Fibroblast of skin of scalp (primary cell): ENCODE measurements at places on chromosomes 3 and 15.

GRCh38 chr3:63918321-63918720, 6.1 kb upstream of the SCAANT1 start:
- peak; percentile 46 for DNase-seq

GRCh38 chr3:152330559-152330958, 61.8 kb downstream of the MBNL1 start:
- DNase-seq = no peak

DNA sequence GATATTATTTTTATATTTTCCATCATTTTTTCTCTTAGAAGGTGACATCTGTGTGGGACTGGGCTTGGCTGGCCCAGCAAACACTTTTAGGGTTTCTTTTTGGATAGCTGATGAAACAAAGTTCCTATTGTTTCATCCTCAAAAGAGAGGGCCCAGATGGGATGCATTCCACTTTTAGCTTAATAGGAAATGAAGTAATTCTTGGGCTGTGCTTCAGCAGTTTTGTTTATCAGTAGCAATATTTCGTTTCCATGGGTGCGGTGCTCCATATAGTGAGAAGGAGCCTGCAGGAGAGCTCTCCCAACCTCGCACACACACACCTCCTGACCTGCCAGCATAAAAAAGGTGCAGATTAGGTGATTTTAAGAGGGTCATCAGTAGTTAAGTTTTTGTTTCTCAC, 147.5 kb downstream of the AKAP13 start:
- peak; percentile 69 for DNase-seq

GRCh38 chr3:71025010-71025409, 558.5 kb downstream of the FOXP1 start:
- peak; percentile 53 for DNase-seq

DNA sequence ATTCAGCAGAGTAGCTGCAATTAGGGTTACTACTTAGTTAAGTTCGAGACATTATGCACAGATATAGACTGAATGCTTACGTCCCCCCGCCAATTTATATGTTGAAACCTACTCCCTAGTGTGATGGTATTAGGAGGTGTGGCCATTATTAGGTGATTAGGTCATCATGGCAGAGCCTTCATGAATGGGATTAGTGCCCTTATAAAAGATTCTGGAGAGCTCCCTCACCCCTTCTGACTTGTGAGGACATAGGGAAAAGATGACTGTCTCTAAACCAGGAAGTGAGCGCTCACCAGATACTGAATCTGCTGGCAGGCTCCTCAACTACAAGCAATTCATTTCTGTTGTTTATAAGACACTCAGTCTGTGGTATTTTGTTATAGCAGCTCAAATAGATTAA, 25.6 kb upstream of the TEX9 start:
- DNase-seq = peak; percentile 10

DNA sequence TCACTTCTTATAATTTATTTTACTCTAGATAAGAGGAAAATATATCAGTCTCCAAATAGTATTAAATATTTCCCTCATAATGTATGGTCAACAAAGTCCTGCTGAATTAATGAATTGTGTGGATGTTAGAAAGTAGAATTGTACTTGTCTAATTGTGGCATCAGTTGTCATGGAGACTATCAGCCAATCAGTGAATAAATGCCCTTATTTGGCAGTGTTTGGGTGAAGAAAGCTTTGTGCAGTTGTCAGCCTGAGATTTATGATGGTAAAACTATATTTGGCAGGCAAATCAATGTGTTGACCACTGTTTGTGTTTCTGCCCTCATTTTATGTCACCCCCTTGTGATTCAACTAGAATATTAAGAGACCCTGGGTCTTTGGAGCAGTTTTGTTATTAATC, 293.6 kb upstream of the MDFIC2 start:
- DNase-seq = peak; percentile 4

GRCh38 chr3:13019243-13020095, 53.8 kb downstream of the IQSEC1 start:
- peak; percentile 83 for DNase-seq

- DNase-seq = no peak
These were observed 103.0 kb downstream of the ZNF385D start for GRCh38 chr3:21647961-21648360.

- DNase-seq = peak; percentile 80
These were observed 8.6 kb downstream of the TLE3 start for GRCh38 chr15:70088887-70089691.

DNA sequence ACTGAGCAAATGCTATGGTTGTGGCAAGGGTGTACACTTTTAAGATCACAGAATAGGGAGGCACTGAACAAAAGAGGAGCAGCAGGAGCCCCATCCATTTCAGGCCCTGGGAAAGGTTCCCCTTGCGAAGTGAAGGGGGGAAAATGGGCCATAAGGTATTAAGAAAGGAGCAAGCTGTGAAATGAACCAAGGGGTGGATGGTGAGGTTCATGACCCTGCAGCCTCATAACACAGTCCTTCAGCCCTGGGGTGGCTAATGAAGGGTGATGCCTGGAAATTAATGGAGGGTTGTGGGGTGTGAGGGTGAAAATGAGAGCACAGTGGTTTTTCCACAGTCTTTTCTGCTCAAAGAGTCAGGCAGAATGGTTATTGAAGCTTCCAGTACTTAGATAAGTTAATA, 150.1 kb downstream of the PDZRN3 start:
- DNase-seq = no peak

DNA sequence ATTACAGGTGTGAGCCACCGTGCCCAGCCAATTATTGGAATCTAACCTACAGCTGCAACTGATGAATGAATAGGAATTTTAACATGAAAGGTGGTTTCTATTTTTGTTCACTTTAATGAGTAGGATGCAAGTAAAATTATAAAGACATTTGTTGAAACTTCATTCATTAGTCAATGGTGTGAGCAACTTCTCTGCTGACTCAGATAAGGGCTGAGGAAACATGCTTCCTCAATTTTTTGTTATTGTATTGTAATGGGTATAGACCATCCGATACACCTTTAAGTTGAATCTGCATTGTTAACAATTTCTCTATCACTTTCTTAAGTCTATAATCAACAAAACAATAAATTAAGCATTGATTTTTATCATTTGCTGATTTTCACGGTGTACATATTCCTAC, 127.8 kb downstream of the STAG1 start:
- no peak for DNase-seq
